ENCODE measurements at places on chromosomes 6 and 20.

- no peak for DNase-seq
These were observed 30.0 kb downstream of the DACT2 start for GRCh38 chr6:168289571-168289962.

DNA sequence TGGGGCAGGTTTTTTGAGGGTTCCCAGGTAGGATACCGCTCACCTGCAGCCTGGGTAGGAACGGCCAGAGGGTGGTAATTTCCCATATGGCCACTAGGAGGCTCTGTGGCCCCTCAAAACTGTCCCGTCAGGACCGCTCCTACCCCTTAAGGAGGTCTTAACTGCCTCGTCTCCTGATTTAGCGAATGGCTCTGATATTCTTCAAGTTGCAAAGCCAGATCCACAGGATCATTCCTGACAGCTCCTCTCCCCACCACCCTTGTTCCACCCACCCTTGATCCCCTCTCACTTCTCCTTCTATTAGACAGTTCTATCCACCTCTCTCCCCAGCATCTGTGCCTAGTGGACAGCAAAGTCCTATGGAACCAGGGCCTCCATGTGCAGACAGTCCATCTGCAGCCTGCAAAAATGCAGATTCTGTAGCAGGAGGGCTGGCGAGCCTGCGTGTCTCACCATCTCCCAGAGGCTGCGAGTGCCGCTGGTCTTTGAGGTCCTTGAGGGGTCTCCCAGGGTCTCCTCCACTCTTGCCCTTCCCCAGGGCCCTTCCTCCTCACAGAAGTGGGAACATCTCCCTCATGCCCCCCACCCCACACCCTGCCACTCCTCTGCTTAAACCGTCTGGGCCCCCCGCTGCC, 34.3 kb upstream of the ZBP1 start:
- DNase-seq = peak; percentile 40

GRCh38 chr6:31659649-31660380, 763 bp downstream of the C6orf47 start:
- peak; percentile 83 for DNase-seq

GRCh38 chr20:31821427-31821826, 2.3 kb downstream of the MYLK2 start:
- DNase-seq = no peak

GRCh38 chr20:22455259-22455658, 129.1 kb downstream of the FOXA2 start:
- no peak for DNase-seq

DNA sequence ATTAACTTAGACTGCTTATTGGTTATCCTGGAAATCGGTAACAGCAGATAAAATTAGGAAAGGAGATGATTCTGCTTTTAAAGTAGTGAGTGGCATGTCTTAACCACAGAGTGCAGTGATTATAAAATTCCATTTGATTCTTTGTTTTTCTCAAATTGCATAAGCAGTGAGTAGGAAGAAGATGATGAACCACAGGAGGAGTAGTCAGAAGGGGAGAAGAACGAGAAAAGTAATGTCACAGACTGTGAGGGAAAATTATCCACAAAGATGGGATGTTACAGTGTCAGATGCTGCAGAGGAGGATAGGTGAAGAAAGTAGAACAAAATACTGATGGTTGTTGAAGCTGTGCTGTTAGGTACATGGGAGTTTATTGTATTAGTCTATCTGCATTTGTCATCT, 63.0 kb downstream of the ITCH start:
- DNase-seq = no peak

- no peak for DNase-seq
These were observed 304.1 kb downstream of the TAF4 start for GRCh38 chr20:61761453-61762166.

GRCh38 chr6:134663800-134664535, 285.9 kb downstream of the ALDH8A1 start:
- no peak for DNase-seq

GRCh38 chr20:62487561-62488354, 12.0 kb upstream of the GATA5 start:
- no peak for DNase-seq

All from RKO (cell line).